Stimulated activated effector memory CD8-positive, alpha-beta T cell treated with anti-CD3 and anti-CD28 coated beads, Interleukin-12 subunit alpha, Interleukin-12 subunit beta, amount 100 ng/mL, for 72 hours (primary cell): ENCODE measurements at places on chromosomes 5 and 9.

DNA sequence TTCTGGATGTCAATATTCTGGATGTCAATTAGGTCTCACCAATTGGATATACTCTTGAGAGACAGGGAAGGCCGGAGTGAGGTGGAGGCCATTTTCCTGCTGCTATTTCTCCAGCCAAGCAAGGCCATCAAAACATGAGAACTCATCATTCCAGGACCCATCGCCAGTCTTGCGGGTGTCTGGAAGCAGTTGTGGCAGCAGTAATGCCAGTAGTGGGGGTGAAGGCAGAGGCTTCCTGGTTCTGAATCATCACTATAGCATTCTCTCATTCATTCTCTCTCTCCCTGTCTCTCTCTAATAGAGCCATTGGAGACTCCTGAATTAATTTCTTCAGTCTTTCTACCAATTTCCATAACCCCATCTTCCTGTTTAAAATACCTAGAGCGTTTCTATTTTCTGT is 71.8 kb downstream of the EGFLAM start:
- DNase-seq: no peak

GRCh38 chr5:141976176-141976575 is 7.3 kb downstream of the RNF14 start:
- no peak for DNase-seq

DNA sequence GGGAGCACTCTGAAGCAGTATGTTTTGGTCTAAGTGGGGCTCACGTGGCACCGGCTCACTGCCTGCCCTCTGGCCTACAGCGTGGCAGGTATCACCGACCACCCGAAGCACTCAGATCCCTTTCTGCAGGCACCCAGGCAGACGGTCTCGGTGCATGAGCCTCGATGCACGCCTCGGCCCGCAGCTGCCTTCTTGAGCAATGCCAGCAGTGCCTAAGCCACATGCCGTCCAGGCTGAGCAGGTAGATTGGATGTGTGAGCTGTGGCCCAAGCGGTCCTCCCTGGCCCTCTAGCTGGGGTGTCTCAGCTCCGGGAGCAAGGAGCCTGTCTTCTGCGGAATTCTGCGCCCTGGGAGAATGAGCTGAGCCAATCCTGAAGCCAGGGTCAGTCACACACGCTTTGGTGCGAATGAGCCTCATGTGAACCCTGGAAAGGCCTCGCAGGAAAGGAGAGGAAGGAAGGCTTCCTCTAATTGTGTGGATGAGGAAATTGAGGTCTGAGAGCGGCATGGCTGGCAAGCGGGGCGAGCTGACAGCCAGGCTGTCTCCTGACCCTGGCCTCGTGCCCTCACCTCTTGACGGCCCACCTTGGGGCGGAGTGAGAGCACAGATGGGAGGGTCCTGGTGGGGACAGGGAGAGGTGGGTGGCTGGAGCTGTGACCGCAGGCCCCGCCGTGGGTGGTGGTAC is 14.4 kb downstream of the RXRA start:
- DNase-seq: no peak

DNA sequence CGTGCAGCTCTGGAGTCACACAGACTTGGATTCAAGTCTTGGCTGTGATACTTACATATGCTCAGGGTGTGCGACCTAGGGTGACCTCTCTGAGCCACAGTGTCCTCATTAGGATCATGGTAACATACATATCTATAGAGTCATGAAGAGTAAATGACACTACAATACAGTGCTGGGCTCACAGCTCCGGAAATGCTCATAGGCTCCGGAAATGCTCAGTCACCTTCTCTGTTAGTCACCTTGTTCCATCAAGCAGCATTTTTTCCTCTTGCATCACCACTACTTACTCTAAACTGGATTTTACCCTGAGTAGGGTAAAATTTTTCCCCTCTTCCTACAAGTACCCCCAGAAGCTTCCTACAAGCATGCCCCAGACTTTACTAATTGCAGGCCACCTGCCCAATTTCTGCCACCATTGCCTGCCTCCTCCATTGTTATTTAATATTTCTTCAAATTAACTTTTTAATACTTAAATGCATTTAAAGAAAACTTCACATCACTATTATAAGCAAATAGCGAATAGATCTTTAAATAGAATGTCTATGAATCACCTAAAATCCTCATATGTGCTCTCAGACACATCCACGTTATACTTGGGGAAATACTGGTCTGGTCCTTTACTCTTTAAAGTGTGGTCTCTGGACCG is 147.6 kb upstream of the SPRY4 start:
- DNase-seq: no peak

DNA sequence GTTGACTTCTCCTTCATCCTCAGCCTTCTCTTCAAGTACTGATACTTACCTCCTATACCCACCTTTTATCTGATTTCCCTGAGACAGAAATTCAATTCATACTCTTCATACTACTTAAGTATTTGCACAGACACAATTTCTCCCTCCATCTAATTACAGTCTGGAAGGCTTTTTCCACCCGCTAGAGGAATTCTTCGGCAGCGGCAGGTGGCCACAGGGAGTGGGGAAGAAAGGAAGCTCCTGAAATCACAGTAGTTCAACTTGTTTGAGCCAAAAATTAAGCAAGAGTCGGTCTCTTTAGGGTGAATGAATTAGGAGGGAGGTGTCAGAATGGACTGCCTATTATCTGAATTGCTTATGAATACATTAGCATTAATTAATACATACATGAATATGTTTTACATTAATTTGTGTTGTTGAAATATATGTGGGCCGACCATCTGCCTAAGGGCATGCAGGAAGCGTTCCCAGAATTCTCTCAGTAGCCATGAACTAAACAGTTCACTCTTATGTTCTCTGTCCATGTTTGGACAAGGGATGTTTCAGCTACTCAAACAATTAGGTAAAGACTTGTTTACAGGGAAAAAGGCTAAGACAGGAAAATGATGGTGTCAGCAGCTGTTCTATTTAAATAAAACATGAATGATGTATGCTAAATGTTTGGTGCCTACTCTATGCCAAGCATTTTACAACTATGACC is 101.4 kb upstream of the SMARCA2 start:
- no peak for DNase-seq

DNA sequence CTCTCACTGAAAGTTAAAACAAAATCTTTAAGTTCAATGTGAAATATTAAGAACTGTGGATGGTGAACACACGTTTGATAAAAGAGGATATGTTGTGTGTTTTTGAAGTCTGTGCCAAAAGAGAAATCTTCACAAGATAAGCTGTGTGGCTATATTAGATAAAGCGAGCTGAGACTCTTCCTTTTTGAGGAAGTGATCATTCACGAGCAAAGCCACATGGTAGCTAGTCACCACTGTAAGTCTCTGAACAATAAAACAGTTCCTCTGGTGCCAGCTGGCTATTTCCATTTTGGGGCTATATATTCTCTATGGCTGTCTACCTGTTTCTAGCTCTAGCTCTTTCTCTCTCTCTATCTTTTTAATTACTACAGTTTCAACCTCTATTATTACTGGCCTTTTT is 1849.2 kb upstream of the C9orf72 start:
- no peak for DNase-seq
